ENCODE measurements at places on chromosomes 7 and 10.

- no peak for DNase-seq
Observed at GRCh38 chr10:6292741-6293151, 90.0 kb downstream of the PFKFB3 start.

GRCh38 chr10:127953876-127954275 lies 47.0 kb downstream of the PTPRE start:
- no peak for DNase-seq

GRCh38 chr7:3493499-3493898 lies 192.4 kb downstream of the SDK1 start:
- no peak for DNase-seq

DNA sequence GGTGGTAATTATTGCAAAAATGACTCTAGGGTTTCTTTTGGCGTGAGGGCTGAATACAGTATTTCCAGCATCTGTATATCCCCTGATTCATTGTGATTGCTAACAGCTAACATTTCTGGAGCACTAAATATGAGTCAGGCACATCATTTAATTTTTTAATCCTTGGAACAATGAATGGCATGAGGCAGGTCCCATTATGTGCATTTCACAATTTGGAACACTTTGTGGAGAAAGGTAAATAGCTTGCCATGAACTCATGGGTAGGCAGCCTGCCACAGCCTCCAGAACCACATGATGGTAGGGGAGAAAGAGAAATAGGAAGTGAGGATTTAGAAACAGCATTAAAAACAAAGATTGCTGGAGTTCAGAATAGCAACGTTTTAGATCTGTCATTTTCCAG lies 1.7 kb downstream of the NPTX2 start:
- no peak for DNase-seq

DNA sequence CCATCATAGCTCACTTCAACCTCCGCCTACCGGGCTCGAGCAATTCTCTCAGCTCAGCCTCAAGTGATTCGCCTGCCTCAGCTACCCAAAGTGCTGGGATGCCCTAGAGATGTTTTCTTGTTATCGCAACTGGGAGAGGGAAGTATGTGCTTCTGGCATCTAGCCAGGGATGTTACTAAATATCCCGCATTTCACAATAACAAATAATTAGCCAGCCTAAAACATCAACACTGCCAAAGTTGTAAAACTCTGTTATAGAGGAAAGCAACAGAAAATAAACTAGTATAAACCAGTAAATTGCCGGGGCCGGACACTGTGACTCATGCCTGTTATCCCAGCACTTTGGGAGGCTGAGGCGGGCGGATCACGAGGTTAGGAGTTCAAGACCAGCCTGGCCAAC lies 7.2 kb downstream of the INA start:
- no peak for DNase-seq

DNA sequence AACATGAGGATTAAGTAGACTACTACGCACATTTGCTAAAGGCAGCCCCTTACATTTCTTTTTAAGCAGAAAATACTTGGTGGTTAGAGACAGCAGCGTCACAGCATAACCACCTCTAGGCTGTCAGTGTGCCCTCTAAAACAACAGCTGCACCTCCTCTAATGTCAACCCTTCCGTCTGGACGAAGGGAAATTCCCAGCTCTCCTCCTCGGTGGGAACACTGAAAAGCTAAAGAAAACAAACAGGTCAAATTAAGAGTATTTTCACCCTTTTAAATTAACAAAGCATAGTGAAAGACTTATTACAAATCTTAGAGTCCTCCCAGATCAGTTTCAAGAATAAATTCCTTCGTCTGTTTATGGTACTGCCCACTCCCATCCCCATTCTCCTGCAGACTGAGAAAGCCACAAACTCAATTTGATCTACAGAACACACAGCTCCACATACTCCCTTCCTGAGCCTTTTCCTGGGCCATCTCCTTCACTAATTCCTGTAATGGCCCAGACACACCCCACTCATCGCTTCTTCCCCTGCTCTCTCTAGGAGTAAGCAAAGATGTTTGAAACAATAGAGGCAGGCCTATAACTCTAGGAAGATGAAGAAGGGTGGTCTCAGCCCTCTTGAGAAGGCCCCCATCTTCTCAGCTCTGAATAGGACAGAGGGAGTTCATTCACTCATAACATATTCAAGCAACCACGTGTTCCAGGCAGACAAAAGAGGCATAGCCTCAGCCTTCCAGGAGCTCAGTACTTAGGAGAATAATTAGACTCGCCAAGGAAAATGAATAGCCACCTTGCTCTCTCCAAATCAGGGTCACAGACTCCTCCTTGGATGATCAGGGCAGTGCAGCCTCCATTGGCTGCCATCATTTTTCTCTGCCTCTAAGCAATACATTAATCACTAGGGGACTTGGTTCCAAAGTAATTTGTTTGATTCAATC lies 47.5 kb upstream of the HNRNPH3 start:
- DNase-seq = no peak

DNA sequence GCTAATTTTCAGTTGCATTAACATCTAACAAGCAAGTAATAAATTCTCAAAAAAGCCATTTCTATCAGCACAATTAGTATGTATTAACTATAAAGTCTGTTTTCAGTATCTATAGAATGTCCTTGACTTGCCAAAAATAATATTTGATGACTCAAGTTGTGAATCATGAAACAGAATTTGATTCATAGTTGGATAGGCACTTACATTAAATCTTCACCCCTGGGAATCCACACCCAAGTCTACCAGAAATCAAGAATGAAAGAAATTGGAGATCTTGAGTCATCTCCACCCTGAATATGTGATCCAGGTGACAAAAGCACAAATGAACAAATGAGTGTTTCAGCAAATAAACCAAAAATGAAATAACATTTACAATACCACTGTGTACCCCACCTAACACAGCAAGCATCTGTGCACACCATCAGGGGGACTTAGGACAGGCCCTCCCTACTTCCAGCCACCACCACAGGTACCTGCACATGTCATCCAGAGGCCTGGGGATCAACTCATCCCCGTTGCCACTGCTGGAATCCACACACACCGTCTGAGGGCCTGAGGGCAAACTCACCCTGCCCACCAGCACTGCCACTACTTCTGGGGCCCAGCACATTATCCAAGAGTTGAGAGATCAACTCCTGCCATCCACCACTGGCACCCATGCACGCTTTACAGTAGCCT lies 160.1 kb downstream of the MTERF1 start:
- no peak for DNase-seq

DNA sequence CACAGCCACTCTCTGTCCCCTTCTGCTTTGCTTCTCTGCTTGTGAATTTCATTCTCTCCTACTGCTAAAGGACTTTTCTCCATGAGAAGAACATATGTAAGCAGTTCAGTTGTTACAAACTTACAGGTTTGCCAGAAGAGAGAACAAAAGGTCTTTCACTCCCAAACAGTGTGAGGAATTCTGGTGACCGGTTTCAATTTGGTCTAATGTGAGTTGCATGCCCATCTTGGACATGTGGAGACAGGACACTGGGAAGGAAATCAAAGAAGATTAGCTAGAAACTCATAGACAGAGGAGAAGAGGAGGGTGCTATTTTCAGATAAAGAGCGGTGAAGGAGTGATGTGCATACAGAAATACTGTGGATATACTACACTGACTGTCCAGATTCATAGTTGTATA lies 209.5 kb upstream of the INHBA start:
- DNase-seq = no peak

DNA sequence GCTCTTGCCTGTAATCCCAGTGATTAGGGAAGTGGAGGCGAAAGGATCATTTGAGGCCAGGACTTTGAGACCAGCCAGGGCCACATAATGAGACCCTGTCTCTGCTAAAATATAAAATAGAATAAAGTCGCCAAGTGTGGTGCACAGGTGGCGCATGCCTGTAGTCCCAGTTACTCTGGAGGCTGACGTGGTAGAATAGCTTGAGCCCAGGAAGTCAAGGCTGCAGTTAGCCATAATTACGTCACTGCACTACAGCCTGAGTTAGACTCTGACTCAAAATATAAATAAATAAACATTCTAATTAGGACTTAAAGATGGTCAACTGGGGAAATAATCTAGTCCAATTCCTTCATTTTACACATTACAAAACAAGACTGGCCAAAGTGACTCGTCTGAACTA lies 768 bp downstream of the CHCHD2 start:
- peak; percentile 83 for DNase-seq

DNA sequence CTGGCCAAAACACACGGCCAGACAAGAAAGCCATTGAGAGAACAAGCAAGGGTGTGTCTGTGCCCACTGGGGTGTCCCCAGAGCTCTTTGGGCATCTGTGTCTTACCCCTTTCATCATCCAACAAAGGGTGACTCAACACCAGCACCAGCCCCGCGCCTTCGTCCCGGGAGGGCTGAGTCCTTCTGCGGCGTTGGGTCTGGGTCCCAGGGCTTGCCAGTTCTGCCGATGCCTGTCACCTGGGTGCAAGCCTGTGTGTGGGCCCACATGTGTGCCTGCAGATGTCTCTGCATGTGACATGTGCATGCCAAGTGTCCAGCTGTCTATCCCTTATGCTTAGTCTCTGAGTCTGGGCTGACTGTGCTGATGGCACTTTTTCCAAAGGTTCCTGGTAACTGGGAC lies 24.4 kb upstream of the ELN start:
- DNase-seq = no peak

DNA sequence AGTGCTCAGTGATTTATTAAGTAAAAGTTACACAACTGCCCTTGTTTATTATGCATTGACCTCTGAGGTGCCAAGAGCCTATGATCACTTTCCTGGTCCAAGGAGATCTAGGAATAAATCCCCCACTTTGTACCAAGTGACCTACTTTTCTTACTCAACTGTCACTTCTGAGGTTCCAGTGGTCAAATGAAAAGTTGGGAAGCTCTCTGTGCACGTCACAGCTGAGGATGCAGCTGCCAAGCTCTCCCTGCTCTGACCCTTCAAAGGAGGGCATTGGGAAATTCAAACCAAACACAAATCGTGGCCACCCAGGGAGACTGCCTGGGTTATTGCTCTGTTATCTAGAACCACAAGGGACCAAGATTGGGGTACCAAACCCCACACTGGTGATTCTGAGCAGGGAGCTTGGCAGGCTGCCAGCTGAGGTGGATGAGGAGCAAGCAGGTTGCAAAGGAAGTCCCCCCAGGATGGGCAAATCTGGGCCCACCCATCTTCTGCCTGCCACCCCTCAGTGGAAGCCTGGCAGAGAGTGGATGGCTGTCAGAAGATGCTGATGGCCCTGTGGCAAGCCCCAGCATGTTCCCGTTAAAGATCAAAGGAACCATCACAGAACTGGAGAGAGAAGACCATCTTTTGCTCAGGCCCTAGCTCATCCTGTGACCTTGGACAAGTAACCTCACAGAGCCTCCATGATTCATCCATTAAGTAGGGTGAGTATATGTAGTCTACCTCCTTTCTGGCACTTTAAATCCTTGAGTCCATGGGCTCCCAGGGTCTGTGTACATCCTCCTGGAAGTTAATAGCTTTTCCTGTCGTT lies 106.8 kb downstream of the PPP1R3C start:
- no peak for DNase-seq

DNA sequence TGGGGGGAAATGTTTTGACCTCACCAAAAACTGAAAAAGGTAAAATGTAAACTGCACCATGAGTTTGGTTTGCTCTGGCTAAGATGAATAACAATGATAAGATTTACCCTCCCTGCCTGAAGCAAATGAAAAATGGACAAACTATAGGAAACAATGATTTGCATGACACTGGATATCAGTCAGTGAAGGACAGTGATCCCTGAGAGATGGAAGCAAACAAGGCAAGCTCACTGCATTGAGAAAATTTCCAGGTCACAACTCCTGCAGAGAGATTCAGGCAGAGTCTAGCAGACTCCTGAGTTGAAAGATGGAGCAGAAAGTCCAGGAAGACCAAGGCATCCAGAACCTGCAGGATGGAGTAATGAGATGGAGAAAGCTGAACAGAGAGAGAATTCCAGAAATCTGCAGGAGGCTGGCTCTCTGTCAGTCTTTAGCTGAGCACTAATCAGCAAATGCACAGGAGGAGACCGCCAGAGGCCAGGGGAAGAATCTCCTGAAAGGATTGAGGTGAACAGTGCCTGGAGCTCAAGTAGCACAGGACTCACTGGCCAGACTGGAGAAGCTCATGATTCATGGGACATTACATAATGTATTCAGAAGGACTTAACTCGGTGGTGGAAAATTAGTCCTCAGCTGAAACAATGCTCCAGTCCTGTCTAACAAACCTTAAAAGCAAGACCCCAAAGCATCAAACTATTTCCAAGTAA lies 51.2 kb upstream of the PALS2 start:
- no peak for DNase-seq

DNA sequence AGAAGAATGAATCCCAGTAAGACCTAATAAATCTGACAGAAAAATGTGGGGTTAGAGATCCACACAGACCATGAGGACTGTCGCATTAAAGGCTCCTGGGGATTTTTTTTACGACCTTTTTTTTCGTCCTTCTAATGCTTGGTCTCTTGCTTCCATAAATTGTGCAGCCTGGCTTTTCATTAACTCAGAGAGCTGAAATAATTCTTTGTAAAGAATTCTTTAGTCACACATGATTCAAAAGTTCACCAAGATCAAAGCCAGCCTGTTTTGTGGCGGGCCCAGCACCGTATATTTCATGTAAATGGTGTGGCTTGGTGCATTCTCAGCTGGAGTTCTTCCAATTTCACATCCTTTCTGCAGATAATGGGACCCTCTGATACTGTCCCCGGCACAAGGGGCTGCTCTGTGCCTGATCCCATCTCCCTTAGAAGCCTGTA lies 206.6 kb upstream of the BMPER start:
- DNase-seq = no peak

DNA sequence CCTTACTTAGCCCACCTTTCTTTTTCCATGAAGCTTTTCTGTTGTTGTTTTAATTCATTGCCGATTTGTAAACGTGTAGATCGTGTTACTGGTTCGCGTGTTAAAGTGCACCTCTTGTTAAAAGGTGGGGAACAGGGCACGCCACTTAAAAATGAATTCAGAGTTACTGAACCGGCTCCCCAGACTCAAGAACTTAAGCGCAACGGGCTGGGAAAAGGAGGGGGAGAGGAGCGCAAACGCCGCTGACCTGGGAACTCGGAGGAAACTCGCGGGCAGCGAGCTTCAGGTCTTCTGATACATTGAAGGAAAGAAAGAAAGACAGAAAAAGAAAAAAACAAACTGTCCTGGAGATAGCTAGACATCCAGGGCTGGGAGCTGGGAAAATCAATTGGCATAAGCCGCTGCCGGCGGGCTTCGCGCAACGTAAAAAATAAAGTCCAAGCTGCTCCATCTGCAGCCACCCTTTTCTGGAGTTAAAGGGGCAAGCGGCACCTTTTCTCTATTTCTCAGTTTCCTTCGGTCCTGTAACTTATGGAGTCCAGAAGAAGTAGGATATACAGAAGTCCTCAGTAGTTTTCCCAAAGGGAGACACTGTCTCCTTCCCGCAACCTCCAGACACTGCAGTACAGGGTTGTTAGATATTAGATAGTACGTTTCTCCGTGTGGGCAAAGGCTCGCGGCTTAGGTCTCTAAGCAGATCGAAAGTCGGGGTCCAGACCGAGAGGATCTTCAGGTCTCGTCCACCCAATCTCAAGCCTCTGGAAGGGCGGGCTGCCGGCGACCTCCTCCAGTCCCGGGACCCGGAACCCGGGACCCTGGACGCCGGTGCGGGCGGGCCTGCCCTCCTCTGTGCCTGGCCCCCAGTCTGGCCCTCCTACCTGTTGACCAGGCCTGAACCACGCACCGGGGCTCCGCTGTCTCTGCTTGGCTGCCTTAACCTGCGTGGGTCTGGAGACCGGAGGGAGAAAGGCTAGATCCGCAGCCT lies 1.8 kb upstream of the DLX6 start:
- DNase-seq = no peak

GRCh38 chr10:35986756-35987502 lies 344.8 kb upstream of the FZD8 start:
- DNase-seq = no peak

- no peak for DNase-seq
Observed at GRCh38 chr7:40721342-40721949, 586.6 kb downstream of the SUGCT start.

All from NAMALWA (cell line).